ENCODE measurements at places on chromosomes 1 and 21.

DNA sequence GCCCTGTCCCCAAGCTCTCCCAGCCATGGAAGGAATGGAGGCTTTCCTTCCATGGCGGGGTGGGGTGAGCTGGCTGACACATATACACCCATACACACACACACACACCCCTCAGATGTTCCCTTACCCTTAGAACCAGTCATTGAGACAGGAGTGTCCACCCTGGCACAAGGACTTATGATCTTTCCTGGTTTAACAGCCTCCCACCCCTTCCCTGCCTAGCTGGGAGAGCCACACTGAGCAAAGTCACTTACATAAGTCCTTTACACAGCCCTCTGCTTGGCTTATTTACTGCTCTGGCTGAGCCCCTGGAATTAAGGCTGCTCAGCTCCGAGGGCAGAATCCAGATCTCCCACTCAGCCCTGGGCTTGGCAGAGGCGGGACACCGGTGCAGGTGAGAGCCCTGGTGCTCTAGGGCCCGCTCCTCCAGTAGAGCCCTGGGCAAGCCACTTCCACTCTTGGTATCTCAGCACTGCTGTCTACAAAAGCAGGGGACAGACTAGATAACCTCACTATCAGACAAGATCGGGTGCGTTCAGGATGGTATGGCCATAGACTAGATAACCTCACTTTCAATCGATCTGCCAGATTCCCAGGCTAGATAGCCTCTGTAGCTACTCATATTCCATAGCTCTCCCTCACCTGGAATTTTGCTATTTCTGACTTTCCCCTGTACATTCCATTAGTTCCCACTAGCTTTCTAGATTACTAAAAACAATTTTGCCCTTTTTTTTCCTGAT lies 16.7 kb downstream of the SLC6A9 start:
- DNase-seq: no peak

- DNase-seq: no peak
Measured at GRCh38 chr1:61389194-61389925, 307.0 kb downstream of the NFIA start.

DNA sequence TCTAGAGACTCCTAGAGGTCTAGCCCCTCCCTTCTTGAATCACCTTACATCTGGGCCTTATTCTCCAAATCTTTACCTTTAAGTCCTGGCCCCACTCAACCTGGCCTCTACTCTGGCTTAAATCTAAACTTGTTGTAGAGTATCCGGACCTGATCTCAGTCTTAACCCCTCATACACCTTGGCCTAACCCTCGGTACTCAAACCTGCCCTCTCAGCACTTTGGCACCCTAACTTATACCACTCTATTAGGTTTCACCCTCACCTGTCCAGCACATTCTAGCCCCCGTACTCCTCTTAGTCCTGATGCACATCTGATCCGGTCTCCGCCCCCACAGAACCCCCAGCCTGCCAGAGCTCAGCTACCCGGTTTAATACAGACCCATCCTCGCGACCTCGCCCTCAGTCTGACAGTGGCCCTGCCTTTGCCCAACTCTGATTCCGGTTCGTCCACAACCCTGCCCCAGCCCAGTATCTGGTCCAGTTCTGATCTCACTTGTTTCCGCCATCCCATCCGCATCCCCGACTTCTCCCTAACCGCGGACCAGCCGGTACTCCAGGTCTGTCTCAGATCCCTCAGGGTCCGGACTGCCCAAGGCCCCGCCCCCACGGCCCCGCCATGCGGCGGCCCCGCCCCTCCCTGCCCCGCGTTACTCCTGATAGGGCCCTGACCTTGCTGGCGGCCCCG lies 1.5 kb downstream of the TRIM62 start:
- no peak for DNase-seq

GRCh38 chr1:27097484-27097917 lies 57.4 kb downstream of the SLC9A1 start:
- DNase-seq: peak; percentile 51

GRCh38 chr1:81682490-81682889 lies 118.2 kb upstream of the ADGRL2 start:
- DNase-seq: no peak

- no peak for DNase-seq
Measured at GRCh38 chr21:41216486-41216885, 48.5 kb downstream of the BACE2 start.
